D341Med (cell line): ENCODE measurements at places on chromosomes 3 and 15.

DNA sequence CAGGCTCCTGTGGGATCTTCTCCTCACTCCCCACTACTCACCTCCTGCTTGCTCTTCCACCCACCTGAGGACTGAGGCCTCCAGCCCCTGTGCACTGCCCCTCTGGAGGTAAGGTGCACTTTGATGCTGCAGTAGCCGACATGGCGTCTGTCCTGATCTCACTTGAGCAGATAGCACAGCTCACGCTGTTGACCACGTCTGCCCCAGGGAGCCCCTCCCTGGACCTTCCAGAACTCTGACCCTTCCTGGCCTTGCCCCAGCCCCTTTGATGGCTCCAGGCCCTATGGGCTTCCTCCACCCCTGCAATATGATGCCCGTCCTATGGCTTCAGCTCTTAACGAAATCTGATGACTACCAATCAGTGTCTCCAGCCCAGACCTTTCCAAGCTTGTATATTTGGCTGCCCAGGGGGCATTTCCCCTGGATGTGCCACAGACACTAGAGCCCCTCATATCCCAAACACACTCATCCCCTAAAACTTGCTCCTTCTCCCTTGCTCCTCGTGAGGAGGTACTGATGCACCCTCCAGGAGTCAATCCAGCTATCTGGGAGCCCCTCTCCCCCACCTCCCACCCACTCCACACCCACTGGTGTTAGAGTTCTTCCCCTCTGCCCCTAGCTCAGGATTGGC lies 27.1 kb downstream of the KY start:
- DNase-seq = peak; percentile 11

DNA sequence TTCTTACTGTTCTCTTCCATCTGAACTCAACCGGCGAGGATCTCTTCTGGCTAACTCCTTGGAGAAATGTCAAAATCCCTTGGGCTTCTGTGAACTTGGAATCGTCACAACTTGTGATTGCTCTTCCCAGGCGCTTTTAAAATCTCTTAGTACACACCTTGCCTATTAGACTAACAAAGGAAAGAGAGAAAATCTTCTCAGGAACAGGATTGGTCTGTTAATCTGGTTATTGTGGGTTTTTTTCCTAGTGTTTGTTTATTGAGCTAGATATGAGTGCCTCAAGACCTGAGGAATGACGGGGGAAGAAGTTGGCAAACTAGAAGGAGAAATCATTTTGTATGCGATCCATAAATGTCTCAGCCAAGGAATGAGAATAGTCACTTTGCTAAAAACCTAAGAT lies at the start of gene ATP13A5:
Gene ATP13A5, minus strand, starts transcription at position 48 of the 400 bp plus-strand sequence. Its CDS starts 28 bp downstream, at position 20.
- no peak for DNase-seq

DNA sequence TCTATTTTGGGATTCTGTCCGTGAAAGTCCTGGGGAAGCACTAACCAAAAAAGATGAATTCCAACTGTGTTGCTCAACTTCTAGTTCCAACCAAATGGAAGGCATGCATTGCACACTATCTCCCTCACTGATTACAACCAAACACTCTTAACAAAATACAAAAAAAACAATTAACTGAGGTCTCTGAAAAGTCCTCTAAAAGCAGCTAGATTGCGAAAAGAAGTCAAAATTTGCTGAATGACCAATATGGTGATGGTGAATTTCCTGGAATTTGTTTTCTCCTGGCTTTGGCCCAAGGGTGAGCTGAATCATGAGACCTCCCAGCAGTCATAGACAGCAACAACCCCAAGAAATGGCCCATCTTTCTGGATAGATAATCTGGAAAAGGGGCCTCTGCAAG lies 28.3 kb downstream of the CYP19A1 start:
- DNase-seq = no peak

GRCh38 chr3:39062180-39062579 lies 10.4 kb downstream of the WDR48 start:
- DNase-seq = no peak

GRCh38 chr3:149409351-149409750 lies 31.9 kb upstream of the TM4SF1 start:
- DNase-seq = no peak

DNA sequence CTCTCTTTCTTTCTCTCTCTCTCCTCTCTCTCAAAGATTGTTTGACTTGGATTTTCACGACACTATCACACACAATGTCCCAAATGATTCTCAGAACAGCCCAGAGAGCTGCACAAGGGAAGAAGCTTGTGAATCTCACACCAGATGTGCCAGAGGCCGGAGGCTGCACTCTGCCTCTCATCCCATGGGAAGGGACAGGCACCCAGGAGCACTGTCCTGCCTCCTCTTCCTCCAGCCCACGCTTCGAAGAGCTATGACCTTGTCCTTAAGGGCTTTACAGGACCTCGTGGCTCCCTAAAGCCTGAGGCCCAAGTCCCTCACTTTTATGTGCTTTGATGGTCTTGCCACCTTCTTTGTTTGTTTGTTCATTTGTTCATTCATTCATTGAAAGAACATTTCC lies 267.6 kb downstream of the FAM43A start:
- DNase-seq = no peak

DNA sequence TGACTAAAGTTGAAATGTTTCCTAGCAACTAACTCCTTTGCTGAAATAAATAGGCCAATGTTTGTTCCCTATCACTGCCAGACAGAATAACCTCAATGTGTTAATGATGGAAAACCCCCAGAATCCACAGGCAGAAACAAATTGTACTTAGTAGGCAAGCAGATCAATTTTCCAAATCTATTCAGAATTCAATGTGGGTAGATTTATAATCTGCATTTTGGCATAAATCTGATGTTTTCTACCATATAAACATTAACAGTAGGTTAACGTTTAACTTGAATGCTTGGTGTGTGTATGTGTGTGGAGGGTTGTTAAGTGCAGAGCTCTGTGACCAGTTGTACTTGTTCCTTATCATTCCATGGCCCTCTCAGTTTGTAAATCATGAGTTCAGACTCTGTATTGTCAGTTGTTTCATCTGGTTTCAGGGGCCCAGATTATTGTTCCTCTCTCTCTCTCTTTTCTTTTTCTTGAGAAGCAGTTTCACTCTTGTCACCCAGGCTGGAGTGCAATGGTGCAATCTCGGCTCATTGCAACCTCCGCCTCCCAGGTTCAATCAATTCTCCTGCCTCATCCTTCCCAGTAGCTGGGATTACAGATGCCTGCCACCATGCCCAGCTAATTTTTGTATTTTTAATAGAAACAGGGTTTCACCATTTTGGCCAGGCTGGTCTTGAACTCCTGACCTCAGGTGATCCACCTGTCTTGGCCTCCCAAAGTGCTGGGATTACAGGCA lies 32.8 kb downstream of the PLSCR1 start:
- no peak for DNase-seq

- no peak for DNase-seq
Observed at GRCh38 chr15:85073556-85074194, 92.0 kb downstream of the PDE8A start.

DNA sequence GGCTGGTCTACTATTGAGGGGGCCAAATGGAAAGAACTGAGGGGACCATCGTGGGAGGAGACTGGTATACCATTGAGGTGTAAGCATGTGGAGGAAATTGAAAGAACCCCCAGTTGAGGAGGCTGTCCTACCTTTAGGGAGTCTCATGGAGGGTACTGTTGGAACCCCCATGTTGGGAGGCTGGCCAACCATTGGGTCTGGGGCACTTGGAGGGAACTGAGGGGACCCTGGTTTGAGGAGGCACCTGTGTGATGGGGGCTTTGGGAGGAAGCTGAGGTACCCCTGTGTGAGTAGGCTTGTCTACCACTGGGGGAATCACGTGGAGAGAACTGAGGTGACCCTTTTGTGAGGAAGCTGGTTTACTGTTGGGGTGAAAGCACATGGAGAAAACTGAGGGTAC lies 157.5 kb downstream of the FBLN2 start:
- DNase-seq = no peak

DNA sequence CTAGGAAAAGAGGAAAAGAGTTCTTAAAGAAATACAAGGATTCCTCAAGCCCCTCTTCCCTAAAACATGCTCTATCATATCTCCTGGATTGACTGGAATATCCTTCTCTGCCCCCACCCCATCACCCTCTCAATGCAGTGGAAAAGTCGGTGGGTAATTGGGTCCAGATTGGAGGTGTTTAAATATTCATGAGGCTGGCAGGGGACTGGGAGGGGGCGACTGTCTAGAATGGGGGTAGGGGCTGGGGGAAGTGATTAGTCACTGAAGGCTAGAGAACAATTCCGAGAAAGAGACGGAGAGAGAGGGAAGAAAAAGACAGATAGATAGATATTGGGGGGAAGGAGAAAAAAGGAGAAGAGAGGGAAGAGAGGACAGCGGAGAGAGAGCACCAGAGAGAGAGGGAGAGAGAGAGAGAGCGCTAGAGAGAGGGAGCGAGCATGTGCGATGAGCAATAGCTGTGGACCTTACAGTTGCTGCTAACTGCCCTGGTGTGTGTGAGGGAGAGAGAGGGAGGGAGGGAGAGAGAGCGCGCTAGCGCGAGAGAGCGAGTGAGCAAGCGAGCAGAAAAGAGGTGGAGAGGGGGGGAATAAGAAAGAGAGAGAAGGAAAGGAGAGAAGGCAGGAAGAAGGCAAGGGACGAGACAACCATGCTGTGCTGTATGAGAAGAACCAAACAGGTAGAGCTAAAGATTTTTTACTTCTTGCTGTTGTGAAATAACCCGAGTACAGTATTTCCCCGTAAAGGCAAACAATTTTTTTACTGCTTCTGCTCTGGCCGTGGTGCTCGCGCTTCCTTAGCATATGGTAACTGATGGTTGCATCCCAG lies at the start of gene GAP43:
Gene GAP43, plus strand, starts transcription at position 467 of the 825 bp plus-strand sequence. Its CDS starts 180 bp downstream, at position 647.
- DNase-seq = peak; percentile 40

DNA sequence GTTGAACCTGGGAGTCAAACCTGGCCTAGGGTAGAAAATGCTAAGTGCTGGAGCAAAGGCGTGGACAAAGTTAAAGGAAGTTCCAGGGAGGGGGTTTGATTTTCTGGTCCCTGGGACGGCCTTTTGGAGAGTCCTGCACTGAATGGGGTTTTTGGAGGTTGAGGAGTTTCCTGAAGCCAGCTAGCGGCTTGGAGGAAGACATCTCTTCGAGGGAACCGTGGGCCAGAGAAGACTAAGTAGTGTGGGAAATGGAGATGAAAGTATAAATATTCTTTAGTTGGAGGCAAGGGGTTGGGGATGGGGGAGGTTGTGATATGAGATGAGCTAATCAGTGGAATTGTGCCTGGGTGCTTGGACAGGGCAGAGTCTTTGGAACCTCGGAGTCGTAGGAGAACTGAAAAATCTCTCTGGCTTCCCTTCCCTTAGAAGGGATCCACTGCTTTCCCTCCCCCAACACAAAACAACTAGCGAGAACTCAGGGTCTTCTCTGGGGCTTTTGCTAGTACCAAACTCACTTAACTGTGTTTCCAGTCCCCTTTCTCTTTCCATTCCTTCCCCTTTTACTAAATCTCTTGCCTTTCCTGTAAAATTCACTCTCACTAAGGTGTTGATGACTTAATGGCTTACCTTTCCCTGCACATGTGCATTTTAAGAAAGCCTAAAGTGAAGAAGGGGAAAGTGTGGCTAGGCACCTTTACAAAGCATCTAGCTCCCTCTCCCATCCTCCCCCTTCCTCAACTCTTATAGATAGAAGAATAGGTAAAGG lies 1.0 kb downstream of the LPP start:
- no peak for DNase-seq

GRCh38 chr3:86228101-86228500 lies 762.8 kb downstream of the VGLL3 start:
- DNase-seq = no peak

DNA sequence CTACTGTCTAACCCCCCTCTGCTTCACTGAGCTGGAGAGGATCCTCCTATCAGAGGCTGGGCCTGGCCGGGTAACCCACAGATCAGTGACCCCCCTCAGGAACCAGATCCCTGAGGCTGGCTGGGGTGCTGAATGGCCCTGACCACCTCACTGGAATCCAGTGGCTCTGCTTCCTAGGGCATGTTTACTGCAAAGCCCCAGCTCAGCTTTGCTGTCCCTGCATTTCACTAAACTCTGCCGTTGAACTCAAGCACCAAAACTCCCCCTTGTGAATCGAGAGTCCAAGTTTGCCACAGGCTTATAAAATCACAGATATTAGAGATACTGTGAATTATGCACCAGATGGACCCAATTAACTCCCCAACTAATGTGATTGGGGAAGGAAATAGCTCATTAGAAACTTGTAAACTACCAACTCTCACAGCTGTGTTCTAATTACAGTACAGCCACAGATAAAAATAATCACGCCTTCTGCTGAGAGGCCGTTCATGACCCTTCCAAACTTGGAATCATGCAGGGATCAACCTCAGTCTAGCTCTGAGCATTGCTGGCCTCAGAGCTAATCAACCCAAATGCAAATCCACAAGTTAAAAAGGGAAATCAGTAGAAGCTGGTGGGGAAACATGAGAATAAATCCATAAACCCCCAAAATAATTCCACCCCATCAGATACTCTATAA lies 47.0 kb downstream of the OCA2 start:
- no peak for DNase-seq

DNA sequence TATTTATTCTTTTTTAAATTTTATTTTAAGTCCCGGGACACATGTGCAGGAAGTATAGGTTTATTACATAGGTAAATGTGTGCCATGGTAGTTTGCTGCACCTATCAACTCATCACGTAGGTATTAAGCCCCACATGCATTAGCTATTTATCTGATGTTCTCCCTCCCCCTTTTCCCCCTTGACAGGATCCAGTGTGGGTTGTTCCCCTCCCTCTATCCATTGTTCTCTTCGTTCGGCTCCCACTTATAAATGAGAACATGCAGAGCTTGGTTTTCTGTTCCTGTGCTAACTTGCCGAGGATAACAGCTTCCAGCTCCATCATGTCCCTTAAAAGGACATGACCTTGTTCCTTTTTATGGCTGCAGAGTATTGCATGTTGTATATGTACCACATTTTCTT lies 220.3 kb downstream of the OCA2 start:
- no peak for DNase-seq

DNA sequence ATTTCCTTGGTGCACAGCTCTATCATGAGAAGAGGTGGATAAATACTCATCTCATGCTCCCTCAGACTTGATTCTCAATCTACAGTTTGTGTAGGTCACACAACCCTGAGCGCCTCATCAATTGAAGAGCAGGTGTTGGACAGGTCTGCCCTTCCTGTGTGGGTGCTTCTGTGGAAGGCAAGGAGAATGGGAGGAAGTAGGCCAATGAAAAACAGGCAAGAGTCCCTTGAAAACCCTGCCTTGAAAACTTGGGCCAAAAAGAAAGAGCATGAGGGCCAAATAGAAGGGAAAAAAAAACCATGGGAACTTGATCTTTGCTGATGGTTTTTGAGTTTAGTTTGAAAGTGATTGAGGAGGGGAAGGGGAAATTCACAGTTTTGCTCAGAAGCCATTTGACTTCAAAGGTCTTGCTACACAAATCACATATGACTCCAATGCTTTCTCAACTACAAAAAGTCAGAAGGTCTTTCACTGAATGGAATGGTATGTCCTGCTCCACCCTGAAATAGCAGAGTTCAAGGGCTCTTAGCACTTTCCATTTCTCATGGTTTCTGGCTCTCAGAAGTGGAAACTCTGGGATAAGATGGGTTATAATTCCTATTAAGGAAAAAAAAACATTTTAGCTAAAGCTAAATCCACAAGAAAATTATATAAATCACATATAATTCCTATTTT lies 37.2 kb upstream of the TM4SF1 start:
- no peak for DNase-seq
